A549 (cell line): ENCODE measurements at places on chromosomes 12 and 14. TPM values are rescaled to one million over a fixed set of nuclear protein-coding genes. Genes with fewer than 3 reads are reported as not detected.

GRCh38 chr12:65121049-65121955 is at the start of gene WIF1:
TSS of gene WIF1 (minus strand) at chr12:65121305. CDS start at chr12:65121191, 114 bp downstream.
- DNase-seq = peak; percentile 29

- DNase-seq = no peak
Measured at GRCh38 chr14:80260645-80261044, 49.3 kb upstream of the DIO2 start.

- DNase-seq = no peak
Measured at GRCh38 chr12:78244916-78245507, 414.3 kb downstream of the NAV3 start.

GRCh38 chr14:93980456-93981201 is 4.3 kb upstream of the ASB2 start:
- no peak for DNase-seq

DNA sequence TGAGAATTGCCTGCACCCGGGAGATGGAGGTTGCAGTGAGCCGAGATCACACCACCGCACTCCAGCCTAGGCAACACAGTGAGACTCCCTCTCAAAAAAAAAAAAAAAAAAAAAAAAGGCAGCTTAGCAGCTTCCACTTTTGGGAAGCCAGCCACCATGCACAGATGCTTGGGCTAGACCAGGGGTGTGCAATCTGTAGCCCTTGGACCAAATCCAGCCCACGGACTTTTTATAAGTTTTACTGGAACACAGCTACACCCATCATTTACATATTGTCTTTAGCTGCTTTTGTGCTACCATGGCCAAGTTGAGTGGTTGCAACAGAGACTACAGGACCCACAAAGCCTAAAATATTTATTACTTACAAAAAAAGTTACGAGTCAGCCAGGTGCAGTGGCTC is 6.7 kb downstream of the CIT start:
- DNase-seq = no peak

DNA sequence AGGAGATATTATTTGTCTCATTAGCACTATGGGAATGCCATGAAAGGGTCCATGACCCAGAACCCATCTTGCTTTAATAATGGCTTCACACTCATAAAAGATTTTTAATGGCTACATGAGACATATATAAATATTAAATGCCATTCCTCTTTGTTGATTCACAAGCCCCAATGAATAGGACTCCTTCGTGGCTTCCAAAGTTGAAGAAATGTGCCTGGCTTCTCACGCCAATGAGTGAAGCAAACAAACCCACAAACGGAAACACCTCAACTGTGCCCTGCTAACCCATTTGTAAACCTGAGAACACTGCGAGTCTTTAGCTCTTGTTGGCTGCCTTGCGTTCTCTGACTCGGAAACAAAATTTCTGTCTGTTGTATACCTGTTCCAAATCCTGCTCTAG is 381.7 kb upstream of the DDHD1 start:
- DNase-seq = no peak

Gene ADAMTS20
- polyA plus RNA-seq = not detected in 3 replicates

Gene CS
- polyA plus RNA-seq = 143 to 151 TPM (median 146 TPM) in 3 replicates

Gene NKX2-1
- polyA plus RNA-seq = not detected in 3 replicates
